Activated T-helper 1 cell treated with Interleukin-2 at 50 U/mL for 16 hours (primary cell): ENCODE measurements at places on chromosomes 2 and 18.

- DNase-seq: peak; percentile 6
Measured at GRCh38 chr2:135948642-135949355, 36.6 kb downstream of the DARS1 start.

- no peak for DNase-seq
Measured at GRCh38 chr2:168816369-168816768, 13.9 kb downstream of the NOSTRIN start.

GRCh38 chr2:46236006-46236875, 61.0 kb upstream of the EPAS1 start:
- DNase-seq: no peak

DNA sequence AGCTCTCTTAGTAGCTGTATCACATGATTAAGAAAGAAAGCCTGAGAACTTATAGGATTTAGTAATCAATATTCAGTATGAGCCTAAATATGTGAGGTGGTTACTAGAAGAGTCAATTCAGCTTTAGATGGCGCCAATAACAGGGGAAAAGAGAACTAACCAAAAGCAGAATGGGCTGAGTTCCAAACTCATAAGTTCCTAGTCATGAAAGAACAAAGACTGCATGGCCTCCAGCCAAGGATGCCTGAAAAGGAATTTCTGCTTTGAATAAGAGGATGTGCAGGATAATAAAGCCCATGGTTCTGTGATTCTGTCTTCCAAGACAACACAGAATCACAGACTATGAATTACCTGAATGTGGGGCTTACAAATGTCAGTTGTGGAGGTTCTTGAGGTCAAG, 196.5 kb downstream of the SATB2 start:
- no peak for DNase-seq

GRCh38 chr2:160490733-160491685, 2.6 kb downstream of the RBMS1 start:
- DNase-seq: no peak

- DNase-seq: no peak
Measured at GRCh38 chr2:177056481-177056929, 156.1 kb upstream of the HNRNPA3 start.

DNA sequence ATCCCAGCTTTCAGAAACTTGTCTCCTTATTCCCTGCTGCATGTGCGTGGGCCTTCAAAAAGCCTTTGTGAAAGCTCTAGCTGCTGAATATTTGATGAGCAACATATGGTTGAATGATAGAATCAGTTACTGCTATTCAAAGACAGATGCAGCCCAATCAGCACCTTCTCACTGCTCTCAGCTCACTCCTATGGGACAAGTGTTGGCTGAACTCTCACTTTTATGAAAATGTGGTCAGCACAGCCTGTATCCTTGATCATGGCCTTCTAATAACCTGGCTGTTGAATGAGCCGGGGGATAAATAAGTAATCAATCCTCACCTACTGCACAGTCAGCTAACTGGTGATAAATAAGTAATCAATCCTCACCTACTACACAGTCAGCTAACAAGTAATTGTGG, 103.2 kb downstream of the PIEZO2 start:
- no peak for DNase-seq

GRCh38 chr2:98736464-98736889, 5.5 kb upstream of the MGAT4A start:
- DNase-seq: no peak

GRCh38 chr2:63283273-63283672, 232.6 kb downstream of the OTX1 start:
- no peak for DNase-seq

DNA sequence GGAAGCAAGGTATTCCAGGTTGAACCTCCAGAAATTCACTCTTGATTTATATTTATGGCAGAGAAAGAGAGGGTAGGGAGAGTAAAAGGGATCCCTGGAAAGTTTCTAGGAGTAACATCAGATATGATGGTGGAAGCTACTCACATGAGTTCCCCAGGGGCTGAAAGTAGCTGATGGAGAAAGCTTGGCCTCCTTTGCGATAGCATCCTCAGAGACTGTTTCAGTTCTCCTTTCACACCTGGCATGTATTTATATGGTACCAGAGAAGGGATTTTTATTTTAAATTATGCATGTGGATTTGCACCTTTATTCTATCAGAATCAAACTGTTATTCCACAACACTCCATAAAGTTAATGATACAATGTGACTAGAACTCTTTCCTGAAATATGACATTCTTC, 126.3 kb upstream of the OSR1 start:
- DNase-seq: no peak

- no peak for DNase-seq
Measured at GRCh38 chr18:24922491-24922890, 429.5 kb downstream of the ZNF521 start.

- DNase-seq: no peak
Measured at GRCh38 chr18:34354351-34354750, 129.6 kb upstream of the NOL4 start.

- no peak for DNase-seq
Measured at GRCh38 chr18:50080932-50081560, 113.9 kb downstream of the MYO5B start.

DNA sequence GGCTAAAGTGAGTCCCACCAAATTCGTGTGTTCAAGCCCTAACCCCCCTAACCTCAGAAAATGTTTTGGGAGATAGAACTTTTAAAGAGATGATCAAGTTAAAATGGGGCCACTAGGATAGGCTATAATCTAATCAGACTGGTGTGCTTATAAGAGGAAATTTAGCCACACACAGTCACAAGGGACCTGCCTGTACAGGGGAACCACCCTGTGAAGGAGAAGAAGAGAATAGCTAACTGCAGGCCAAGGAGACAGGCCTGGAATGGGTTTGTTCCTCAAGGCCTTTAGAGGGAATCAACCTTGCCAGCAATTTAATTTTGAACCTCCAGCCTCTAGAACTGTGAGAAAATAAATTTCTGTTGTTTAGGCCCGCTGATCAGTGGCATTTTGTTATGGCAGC, 36.0 kb upstream of the TANK start:
- no peak for DNase-seq
